CD4-positive, alpha-beta T cell (primary cell): ENCODE measurements at places on chromosomes 3 and 15.

- no peak for DNase-seq
Observed at GRCh38 chr3:56837196-56837955, 35.6 kb upstream of the ARHGEF3 start.

DNA sequence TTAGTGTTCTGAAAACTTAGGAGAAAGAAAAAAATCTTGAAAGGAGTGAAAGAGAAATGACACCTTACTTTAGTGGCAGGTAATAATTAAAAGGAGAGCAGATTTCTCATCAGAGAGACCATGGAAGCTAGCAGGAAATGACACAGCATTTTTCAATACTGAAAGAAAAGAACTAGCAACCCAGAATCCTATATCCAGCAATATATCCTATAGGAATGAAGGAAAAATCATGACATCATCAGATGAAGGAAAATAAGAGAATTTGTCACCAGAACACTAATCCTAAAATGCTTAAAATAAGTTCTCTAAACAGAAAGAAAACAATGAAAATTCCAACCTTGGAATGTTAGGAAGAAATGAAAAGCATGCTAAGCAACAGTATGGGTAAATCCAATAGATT is 39.8 kb upstream of the MDFIC2 start:
- DNase-seq: no peak

DNA sequence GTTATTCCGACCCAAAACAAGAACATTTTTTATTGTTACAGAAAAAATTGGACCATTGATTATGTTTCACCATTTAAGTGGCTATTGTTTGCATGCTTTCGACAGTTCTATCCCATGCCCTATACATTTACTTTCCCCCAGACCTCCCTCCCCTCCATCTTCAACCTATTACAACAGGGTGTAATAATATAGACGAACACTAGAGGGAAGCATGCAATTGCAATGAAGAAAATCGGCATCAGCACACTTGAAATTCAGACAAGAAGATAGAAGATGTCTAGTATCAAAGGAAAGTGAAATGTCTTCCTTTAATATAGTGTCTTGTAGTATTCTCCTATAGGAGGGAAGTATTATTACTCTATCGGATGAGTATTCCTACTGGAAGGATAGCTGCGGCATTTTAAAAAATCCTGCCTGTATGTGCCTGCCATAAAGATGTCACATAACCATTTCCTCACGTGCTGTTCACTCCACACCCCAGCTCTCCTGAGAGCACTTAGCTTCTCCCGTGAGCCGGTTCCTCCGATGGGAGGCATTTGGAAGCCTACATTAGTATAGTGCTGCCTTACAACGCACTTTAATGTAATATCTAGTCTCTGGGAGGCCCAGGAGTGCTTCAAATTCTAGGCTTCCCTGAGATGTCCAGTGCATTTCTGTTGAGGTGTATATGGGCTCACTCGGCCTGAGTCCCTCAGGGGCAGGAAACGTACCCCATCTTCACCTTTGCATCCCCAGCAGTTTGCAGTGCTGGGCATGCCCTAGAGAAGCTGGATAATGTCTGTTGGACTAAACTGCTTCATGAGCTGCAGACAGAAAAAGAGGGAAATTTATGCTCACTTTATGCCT is 17.8 kb upstream of the ERICH6 start:
- no peak for DNase-seq

DNA sequence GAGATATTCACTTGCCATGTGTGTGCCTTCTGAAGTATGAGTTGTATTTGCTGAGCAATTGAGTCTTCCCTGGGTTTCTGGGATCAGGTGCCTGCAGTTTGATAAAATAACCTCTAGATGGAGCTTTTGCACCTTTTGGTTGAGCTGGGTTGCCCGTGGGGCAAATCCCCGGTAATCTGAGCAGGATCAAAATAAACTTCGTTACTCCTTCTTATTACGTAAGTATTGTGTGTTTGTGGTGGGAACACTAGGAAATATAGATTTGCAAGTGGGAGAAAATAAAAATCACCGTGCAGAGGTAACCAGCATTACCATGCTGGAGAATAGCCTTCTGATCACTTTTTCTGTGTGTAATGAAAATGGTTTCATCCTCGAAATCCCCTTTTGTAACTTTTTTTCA is 277.4 kb upstream of the NR2E3 start:
- no peak for DNase-seq

GRCh38 chr3:49294343-49294742 is 17.3 kb upstream of the C3orf62 start:
- no peak for DNase-seq

DNA sequence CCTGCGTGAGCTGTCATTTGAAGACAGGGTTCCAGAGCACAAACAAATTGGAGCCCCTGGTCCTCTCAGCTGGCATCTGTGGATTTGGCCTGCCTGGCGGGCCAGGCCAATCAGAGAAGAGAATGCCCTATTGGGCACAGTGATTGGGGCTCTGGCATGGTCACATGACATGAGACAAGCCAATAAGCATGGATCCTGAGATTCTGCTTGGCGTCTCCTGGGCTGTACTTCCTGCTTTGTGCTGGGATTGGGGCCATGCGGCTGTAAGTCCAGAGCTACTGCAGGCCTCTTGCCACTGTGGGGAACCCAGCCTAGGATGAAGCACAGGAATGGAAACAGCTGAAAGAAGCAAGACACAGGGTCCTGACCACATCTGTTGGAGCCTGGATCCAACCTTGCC is 121.4 kb downstream of the FBLN2 start:
- DNase-seq: no peak

DNA sequence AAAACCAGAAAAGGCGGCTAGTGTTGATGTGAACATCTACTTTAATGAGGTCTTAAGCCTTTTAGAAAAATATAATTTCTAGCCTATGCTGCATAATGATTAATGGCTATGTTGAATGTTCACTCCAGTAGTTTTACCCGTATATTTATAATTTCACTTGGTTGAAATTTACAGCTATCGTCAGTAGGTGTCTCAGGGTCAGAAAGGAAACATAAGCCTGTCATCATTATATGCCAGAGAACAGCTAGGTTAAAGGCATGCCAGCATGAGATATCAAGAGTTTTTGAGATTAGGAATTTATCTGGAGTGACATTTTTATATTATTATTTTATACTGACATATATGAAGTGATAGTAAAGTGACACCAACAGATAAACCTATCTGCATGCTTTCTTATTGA is 904.1 kb downstream of the OTOL1 start:
- DNase-seq: no peak

DNA sequence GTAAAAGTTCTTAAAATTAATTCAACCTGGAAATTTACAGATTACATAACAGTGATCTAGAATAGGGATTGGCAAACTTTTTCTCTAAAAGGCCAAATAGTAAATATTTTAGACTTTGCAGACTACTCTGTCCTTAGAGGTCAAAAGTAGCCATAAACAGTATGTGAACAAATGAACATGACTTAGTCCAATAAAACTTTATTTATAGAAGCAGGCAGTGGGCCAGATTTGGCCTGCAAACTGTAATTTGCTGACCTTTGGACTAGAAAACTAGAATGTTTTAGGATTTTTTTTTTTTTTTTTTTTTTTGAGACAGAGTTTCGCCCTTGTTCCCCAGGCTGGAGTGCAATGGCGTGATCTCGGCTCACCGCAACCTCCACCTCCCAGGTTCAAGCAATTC is 12.1 kb downstream of the SENP8 start:
- no peak for DNase-seq

GRCh38 chr3:38264779-38265178 is 833 bp upstream of the SLC22A13 start:
- no peak for DNase-seq

- no peak for DNase-seq
Observed at GRCh38 chr3:59467476-59467875, 417.7 kb upstream of the CFAP20DC start.

GRCh38 chr3:183275418-183275817 is 22.4 kb downstream of the B3GNT5 start:
- DNase-seq: no peak

DNA sequence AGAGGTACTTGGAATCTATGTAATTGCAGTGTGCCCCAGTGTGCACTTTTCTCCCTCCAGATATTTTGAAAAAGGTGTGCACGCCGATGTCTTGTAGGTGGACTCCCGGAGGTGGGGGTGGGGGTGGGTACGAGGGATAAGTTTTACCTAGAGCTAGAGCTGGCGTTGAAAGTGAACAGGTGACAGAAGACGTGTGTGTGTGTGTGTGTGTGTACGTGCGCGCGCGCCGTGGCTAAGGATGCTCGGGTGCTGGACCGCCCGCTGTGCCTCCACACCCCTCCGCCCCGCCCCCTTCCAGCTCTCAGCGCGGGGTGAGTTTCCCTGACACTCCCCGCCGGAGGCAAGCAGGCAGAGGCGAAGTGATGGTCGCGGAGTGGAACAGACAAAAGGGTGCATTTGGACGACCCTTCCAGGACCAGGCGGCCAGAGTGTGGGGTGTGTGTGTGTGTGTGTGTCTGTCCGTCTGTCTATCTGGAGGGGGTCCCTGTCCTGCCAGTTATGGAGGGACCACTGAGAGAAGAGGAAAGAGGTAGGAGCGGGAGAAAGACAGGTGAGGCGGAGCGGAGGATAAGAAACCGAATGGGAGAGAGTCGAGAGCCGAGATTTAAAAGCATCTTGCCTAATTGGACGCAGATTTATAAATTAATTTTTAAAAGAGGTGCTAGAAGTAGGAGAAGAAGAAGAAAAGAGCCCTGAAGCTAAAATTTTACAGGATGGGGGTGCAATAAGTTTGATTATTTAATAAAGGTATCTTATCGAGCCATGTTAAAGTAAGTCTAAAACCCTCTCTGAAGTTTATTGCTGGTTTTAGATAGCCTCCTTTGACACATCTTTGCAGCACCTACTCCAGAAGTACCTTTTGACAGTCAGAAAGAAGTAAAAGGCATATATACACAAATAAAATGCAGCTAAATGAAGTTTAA is 335.8 kb upstream of the THRB start:
- DNase-seq: no peak

- no peak for DNase-seq
Observed at GRCh38 chr3:171718493-171719185, 91.6 kb downstream of the PLD1 start.

- DNase-seq: no peak
Observed at GRCh38 chr3:42037318-42037945, 53.7 kb upstream of the TRAK1 start.

GRCh38 chr15:24976932-24977331 is 22.1 kb downstream of the SNRPN start:
- DNase-seq: no peak

DNA sequence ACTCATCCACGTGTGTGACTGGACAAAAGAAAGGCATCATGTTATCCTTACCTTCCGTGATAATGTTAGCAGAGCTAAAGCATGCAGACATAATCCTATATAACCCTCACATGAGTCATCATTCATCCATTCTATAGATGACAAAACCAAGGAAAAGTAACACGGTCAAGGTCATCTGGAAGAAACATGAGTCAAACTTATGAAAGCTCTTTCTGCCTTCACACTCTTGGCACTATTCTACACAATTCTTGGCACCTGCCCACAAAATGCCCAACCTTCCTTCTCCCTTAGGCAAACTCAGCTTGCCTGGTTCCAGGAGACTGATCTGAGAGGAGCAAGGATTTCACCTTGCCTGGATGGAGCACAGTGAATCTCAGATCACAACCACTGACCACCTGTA is 66.9 kb downstream of the PRICKLE2 start:
- no peak for DNase-seq

- DNase-seq: no peak
Observed at GRCh38 chr15:76903251-76903681, 1.9 kb downstream of the SCAPER start.

GRCh38 chr3:45760878-45761711 is 35.2 kb downstream of the SLC6A20 start:
- peak; percentile 14 for DNase-seq

DNA sequence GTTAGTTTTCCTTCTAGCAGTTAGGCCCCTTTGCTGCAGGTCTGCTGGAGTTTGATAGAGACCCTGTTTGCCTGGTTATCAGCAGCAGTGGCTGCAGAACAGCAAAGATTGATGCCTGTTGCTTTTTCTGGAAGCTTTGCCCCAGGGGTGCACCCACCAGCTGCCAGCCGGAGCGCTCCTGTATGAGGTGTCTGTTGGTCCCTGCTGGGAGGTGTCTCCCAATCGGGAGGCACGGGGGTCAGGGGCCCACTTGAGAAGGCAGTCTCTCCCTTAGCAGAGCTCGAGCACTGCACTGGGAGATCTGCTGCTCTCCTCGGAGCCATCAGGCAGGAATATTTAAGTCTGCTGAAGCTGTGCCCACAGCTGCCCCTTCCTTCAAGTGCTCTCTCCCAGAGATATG is 825.3 kb upstream of the GRM7 start:
- no peak for DNase-seq

- no peak for DNase-seq
Observed at GRCh38 chr3:59922192-59922591, 872.4 kb upstream of the CFAP20DC start.

- no peak for DNase-seq
Observed at GRCh38 chr3:147589016-147589415, 179.9 kb downstream of the ZIC1 start.

GRCh38 chr3:186164696-186165095 is 55.8 kb upstream of the ETV5 start:
- DNase-seq: no peak

GRCh38 chr15:31560643-31561042 is 234.0 kb downstream of the KLF13 start:
- DNase-seq: no peak

DNA sequence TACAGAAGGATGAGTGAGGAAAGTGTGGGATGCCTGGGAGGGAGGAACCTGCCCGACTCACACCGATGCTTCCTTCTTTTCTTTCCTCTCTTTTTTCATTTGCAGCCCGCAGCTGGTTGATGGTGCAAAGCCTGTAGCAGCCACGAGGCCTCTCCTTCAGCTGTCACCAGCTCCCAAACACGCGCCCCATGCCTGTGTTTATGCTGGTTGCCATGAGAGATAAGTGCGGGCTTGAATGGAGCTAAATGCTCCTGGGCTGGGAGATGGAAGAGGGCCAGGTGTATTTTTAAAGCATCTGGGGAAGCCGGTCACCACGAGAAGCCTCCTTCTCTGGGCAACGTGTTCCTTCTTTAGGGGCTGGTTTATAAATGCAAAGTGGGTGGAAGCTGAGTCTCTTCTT is 9.3 kb downstream of the COLQ start:
- DNase-seq: no peak

- DNase-seq: no peak
Observed at GRCh38 chr3:154791611-154792010, 288.5 kb upstream of the MME start.

- DNase-seq: no peak
Observed at GRCh38 chr15:57198654-57199291, 177.5 kb upstream of the CGNL1 start.

DNA sequence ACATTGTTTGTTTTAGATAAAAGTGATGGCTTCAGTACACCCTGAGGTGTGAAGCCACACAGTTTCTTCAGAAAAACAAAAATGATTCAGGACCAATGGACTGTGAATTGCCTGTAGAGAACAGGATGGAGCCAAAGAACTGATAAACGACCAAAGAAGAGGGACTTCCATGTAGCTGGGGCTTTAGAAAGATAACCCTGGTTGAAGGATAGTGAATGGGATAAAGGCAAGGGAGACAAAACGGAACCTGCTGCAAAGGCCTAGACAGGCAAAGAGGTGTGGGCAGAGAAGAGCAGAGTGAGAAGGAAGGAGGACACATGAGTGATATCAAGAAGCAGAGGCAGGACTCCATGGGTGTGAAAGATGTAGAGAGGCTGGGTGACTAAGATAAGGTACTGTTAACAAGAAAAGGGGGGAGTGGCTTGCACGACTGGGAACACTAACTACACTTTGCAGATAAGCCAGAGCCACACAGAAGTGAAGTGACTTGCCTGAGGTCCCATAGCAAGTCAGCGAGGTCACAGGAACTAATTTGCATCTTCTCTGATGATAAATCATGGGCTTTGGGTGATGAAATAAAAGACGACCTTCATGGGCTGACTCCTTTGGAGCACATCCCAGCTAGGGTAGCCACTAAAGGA is 44.3 kb downstream of the RAB6B start:
- no peak for DNase-seq
